ENCODE measurements at places on chromosomes 1 and 21. TPM values are rescaled to one million over a fixed set of nuclear protein-coding genes. Genes with fewer than 3 reads are reported as not detected.

DNA sequence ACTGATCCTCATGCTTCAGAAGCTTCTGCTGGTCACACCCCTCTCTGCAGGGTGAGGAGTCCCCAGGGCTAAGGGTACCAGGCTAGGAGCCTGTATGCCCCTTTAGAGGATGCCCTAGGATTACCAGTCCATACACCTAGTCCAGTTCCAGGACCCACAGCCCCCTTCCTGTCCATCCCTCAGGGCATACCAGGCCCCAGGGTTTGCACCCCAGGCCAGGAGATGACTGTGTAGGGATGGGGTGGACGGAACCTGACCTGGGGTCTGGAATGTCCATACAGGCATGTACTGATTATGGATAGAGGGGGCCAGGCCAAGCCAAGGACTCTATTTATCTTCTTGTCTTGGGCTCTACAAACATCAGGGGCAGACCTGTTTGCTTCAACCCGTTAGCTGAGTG is 34.9 kb downstream of the TRIM67 start:
- H3K27me3 ChIP-seq = peaks cover 6% of the 10 kb centered on the region
- no peak overlapping the region for H3K4me3 ChIP-seq
- no peaks in the 10 kb centered on the region for H3K36me3 ChIP-seq
- peaks cover 3% of the 10 kb centered on the region for H3K4me1 ChIP-seq

Gene WDR64
- total RNA-seq = 0.69 TPM

Gene FNDC7
- 0.34 TPM for total RNA-seq

- no peaks in the 10 kb centered on the region for H3K36me3 ChIP-seq
- no peak for DNase-seq
- no peak overlapping the region for H3K4me3 ChIP-seq
- H3K27ac ChIP-seq = no peak overlapping the region
Observed at GRCh38 chr1:8693107-8693506, 124.3 kb downstream of the RERE start.

Gene SPATA46
- total RNA-seq = not detected

GRCh38 chr1:51100264-51100880 is 1.7 kb upstream of the C1orf185 start:
- no peaks in the 10 kb centered on the region for H3K36me3 ChIP-seq
- no peak overlapping the region for H3K4me3 ChIP-seq
- DNase-seq = no peak
- no peaks in the 10 kb centered on the region for H3K4me1 ChIP-seq

DNA sequence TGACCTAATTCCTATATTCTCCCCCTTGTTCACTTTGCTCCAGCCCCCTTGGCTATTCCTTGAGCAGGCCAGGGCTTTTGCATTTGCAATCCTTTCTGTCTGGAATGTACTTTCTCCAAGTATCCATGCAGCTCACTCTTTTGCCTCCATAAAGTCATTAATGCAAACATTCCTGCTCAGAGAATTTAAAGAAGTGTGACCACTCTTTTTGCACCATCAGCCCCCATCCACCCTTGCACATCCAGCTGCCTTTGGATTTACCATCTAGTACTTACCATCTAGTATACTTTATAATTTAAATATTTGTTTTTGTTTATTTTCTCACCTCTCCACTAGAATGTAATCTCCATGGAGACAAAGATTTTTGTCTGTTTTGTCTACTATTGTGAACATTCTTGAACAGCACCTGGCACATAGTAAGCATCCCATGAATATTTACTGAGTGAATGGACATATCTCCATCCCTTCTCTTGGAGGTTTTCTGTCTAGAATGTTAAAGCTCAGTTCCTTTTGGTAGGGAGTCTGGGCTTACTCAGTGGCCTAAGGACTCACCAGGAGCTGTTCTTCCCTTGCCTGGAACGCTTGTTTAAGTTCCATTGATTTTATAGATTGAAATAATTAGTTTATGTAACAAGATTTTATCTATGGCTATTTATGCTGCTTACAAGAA is 22.6 kb downstream of the SLAMF6 start:
- peaks cover 80% of the 10 kb centered on the region for H3K4me1 ChIP-seq
- no peak overlapping the region for H3K4me3 ChIP-seq
- H3K27me3 ChIP-seq = no peaks in the 10 kb centered on the region
- DNase-seq = no peak
- H3K27ac ChIP-seq = no peak overlapping the region

DNA sequence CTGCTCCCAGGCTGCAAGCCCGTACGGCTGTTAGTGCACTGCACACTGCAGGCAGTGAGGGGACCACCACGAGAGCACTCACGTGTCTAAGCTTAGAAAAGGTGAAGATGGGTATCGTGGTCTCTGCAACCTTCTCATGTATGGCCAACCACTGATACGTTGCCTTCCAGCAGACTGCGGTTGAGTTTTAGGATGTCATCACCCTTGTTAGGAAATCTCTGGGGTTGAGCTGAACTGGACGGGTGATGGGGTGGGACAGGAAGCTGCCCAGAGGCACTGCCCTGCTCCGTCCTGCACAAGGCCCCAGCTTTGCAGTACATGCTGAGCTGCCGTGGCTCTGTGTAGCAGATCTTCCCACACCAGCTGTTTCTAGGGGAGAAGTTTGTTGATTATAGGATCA is 43.3 kb downstream of the FAAP20 start:
- DNase-seq = no peak
- H3K27me3 ChIP-seq = no peaks in the 10 kb centered on the region
- peaks cover 14% of the 10 kb centered on the region for H3K4me1 ChIP-seq
- peak overlapping the region; percentile 76 for H3K27ac ChIP-seq
- H3K4me3 ChIP-seq = no peak overlapping the region
- H3K36me3 ChIP-seq = peaks cover 18% of the 10 kb centered on the region

DNA sequence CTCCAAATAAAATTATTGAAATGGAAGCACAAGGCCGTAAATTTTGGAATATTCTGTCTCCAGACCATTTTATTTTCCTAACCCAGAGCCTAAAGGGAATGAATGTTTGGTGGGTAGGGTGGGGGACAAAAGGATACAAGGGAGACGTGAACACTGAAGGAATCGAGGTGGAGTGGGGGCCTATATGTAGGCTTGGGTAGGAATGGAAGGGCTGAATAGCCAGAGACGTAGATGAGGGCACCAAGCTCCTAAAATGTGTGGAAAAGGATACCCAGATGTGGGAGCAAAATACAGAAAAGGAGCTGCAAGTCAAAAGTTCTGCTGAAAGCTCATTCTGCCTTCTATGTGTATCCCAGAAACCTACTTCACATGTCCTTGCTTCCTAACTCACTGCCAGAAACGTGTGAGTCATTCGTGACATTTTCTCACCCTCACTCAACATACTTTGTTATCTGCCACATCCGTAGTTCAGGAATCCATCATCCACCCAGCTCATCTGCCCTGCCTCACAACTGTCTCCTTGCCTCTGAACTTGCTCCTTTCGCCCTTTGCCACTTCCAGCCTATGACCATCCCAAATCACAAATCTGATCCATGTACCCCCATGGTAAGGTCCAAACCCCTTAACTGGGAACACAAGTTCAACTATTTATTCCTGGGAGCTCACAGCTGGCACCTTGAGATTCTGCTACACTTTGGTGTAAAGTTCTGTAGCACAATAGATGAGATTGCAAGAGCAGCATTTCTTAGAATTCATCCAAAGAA is 84.1 kb upstream of the PRDX6 start:
- no peak for DNase-seq
- no peak overlapping the region for H3K27ac ChIP-seq
- peaks cover 10% of the 10 kb centered on the region for H3K36me3 ChIP-seq
- H3K4me1 ChIP-seq = no peaks in the 10 kb centered on the region

DNA sequence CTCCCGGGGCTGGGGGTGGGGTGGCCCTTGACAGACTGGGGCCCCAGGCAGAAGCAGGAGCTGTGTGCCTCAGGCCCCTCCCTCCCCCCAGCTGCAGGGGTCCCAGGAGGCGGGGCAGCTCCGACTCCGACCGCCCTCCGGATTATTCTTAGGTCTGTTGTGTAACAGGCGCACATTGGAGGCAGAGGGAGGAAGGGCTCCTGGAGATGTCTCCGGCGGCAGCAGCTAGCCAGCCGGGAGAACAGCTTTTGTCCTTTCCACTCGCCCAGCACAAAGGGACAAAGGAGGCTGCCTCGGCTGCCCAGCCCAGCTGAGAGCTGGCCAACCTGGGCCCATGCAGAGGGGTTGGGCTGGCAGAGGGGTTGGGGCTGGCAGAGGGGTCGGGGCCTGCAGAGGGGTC is 29.7 kb upstream of the PLCH2 start:
- no peak overlapping the region for H3K27ac ChIP-seq
- H3K4me1 ChIP-seq = peaks cover 14% of the 10 kb centered on the region
- DNase-seq = no peak
- no peaks in the 10 kb centered on the region for H3K27me3 ChIP-seq

GRCh38 chr1:24995661-24996060 is 65.6 kb upstream of the RUNX3 start:
- H3K4me3 ChIP-seq = peak overlapping the region; percentile 80
- H3K27ac ChIP-seq = peak overlapping the region; percentile 97
- H3K4me1 ChIP-seq = peaks cover 98% of the 10 kb centered on the region
- no peak for DNase-seq

DNA sequence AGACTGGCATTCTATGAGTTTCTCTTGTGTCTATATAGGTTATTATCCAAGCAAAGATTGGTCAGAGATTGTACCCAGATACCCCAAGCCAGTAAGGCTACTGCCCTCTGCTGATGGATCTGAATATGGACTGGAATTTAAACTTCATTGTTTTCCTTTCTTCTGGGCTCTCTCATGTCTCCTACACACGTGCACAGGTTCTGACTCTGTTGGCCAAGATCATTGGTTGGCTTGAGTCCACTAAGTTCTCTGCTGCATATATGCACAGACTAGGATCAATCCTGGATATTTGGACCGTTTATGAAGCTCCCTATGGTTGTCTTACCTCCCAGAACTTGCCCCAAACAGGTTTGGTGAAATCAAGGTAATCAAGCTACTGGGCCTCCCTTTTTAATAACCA is 69.7 kb downstream of the CC2D1B start:
- no peak overlapping the region for H3K27ac ChIP-seq
- H3K4me1 ChIP-seq = no peaks in the 10 kb centered on the region
- no peak for DNase-seq
- H3K36me3 ChIP-seq = no peaks in the 10 kb centered on the region
- H3K27me3 ChIP-seq = no peaks in the 10 kb centered on the region

DNA sequence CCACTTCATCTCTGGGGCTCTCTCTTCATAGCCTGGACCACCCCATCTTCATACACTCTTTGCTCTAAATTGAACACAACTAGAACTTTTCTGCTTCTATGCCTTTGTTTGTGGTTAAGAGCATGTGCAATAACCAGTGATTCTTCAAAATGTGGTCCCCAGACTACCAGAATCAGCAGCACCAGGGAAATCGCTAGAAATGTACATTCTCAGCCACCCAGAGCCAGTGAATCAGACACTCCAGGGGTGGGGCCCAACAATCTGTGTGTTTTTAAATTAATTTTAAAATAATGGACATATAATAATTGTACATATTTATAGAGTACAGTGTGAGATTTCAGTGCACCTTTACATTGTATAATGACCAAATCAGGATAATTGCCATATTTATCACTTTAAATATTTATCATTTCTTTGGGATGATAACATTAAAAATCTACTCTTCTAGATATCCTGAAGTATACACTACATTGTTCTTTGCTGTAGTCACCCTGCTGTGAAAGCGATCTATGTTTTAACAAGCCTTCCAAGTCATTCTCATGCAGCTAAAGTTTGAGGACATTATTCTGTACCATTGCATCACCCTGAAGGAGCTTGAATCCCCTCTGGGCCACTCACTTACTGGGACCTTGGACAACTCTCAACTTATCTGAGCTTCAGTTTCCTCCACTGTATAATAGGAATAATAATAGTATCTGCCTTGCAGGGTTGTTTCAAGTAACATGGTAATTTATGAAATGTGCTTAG is 10.8 kb downstream of the GRHL3 start:
- H3K4me1 ChIP-seq = no peaks in the 10 kb centered on the region
- no peaks in the 10 kb centered on the region for H3K36me3 ChIP-seq
- no peak for DNase-seq

GRCh38 chr1:19762175-19762779 is 37.4 kb downstream of the TMCO4 start:
- H3K27me3 ChIP-seq = no peaks in the 10 kb centered on the region
- H3K36me3 ChIP-seq = peaks cover 36% of the 10 kb centered on the region
- H3K4me3 ChIP-seq = no peak overlapping the region
- no peaks in the 10 kb centered on the region for H3K4me1 ChIP-seq
- peak; percentile 14 for DNase-seq

Gene CZIB
- 89.9 TPM for total RNA-seq

Gene SPATA1
- 2.2 TPM for total RNA-seq

Gene MPL
- not detected for total RNA-seq

GRCh38 chr1:190957565-190957964 is 479.9 kb upstream of the BRINP3 start:
- H3K36me3 ChIP-seq = no peaks in the 10 kb centered on the region
- no peak for DNase-seq
- H3K4me1 ChIP-seq = no peaks in the 10 kb centered on the region
- H3K4me3 ChIP-seq = no peak overlapping the region
